Glomerular endothelial cell (primary cell): ENCODE measurements at places on chromosomes 4 and X.

DNA sequence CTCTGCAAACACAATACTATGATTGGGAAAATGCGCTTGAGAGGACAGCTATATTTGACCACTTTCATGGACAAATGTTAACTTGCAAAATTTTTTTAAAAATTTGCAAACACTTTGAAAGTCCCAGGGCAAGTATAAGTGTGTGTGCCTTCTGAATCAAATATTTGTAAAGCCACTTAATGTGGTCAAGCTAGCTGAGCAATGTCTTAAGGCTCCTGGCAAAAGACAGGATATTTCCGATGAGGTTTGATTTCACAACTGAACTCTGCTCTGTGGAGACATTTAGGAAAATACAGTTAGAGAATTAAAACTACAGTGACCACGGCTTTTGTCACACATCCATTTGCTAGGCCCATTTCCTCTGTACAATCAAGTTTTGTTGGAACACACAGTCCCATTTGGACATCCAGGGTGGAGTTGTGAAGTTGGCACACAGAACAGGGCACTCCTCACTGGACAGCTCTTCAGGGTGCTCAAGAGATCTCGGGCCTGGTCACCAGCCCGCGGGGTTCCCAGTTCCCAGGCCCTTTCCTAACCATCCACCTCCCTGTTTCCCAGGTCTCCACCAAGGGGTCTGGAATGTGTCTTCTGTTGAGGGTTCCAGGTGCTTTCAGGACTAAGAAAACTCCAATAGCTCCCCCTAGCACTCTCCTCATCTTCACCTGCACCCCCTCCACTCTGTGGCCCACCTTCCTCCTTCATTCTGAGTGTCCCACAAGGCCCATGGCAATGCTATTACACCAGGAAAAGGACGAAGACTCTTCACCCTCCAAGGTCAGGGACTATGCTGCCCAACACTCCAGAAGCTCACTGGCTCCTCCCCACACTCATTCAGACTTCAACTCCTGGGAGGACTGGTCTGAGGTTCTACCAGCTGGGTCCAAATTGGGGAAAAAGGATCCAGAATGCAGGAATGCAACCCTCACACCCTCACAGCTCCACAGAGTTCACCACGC is 41.9 kb downstream of the XAGE2 start:
- no peak for DNase-seq

DNA sequence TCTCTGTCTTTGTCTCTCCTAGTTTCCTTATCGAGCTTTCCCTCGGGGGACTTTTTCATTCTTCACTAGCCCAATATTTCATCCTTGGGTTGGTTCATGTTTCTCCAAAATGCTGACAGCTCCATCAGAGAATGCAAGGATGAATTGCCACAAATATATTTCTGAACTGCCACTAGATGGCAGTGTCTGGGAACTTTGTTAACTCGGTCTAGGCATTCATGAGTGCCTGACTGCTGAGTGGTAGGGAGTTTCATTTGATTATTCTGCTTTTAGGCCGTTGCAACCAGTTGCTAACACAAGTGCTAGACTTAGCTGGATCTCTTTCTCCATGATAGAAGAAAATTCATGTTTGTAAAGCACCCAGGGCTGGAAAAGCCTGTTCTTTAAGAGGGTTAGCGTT is 73.5 kb upstream of the RAP2C start:
- peak; percentile 18 for DNase-seq

- no peak for DNase-seq
Observed at GRCh38 chr4:56723659-56724230, 42.6 kb upstream of the HOPX start.

DNA sequence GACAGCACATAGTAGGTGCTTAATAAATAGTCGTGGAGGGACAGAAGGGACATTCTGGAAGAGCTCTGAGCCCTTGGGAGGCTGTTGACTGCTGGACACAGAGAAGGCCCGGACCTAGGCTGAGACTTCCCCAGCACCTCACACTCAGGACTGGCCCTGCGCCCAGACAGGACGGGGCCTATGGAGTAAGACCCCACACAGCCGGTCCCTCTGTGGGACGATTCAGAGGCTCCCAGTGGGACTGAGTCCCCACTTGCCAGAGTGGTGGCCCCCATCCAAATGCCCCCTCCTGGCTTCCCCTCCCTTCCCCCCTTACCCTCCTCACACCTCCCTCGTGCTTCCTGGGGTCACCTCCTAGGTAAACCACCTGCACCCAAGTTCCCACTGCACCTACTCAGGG is 8.9 kb downstream of the ABLIM2 start:
- no peak for DNase-seq

DNA sequence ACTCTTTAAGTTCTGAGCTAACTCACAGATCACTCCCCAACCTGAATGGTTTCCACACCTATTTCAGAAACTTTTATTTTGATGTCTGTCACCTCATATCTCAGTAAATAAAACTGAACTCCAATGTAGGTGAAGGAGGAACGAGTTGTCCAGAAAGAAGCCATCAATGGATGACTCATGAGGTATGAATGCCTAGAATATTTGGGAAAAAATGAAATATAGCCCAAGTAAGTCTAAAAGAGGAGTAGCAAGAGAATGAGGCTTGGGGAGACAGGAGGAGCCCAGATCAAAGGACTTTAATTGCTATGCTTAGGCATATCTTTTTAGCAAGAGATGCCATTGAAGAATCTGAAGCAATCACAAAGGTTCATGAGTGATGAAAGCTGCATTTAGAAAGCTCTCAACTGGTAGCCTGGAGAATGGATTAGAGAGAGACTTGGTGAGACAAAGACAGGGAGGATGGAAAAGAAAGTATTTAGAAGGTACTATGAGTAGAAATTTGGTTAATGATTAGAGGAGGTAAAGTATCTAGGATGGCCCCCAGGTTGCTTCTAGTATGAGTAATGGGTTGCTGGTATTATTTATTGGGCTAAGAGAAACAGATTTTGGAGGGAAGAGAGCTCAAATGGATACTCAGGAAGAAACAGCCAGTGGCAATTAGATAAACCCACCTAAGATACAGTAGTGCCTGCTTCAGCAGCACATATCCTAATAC is 39.4 kb downstream of the NOCT start:
- DNase-seq: no peak

DNA sequence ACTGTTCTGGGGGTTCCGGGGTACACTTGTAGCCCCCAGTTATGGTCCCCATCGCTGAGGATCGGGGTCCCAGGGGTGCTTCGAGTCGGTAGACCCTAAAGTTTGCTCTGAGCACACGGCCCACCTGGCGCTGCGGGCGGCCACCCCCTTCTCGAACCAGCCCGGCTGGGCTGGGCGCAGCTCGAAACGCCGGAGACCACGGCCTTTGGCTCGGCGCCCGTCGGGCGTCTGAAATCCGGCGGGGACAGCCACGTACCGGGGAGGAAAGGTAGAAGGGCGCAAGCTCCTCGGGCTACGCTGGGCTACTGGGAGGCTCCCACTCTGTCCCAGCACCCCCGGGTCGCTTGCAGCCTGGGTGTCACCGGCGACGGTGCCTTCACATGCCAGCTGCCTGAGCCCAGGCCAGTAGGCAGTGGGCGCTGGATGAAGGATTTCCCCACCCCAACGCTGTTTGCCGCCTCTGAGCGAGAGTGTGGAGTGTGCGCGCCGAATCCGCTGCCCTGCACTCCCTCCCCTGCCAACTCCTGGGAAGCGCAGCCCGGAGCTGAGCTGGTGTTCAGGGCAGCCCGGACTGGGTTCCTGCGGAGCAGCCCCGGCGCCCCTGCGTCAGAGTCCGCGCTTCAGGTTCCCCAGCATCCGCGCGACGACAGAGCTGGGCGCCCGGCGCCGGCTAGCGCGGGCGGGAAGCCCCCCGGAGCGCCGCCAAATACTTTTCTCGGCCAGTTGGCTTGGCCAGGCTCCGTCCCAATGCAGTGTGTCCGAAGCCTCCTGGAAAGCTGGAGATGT is 637 bp downstream of the MAMLD1 start:
- no peak for DNase-seq

GRCh38 chrX:69314436-69315348 is 149.4 kb upstream of the PJA1 start:
- DNase-seq: no peak

DNA sequence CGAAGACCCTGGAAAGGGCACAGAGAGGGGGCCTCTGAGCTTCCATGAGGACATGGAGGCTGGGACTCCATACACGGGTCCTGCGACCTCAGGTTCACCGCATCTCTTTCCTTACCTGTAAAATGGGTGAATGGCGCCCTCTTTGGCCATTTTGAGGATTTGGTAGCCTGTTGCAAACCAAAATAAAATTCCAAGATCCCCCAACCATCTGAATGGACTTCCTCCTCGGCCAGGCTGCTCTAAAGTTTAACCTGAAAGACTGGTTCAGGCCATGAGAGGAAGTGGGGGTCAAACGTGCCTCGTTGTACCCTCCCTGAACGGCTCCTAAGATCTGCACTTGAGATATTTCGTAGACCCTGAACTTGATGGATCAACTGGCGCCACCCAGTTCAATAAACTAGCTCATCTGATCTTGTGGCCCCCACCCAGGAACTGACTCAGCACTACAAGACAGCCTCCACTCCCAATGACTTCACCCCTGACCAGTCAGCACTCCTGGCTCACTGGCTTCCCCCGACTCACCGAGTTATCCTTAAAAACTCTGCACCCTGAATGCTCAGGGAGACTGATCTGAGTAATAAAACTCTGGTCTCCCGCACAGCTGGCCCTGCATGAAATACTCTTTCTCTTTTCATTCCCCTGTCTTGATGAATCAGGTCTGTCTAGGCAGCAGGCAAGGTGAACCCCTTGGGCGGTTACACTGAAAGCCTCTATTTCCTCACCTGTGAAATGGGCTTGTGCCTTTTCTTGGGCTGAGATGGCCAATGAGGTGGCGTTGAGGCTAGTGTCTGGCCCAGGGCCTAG is 32.9 kb upstream of the GPR78 start:
- no peak for DNase-seq

DNA sequence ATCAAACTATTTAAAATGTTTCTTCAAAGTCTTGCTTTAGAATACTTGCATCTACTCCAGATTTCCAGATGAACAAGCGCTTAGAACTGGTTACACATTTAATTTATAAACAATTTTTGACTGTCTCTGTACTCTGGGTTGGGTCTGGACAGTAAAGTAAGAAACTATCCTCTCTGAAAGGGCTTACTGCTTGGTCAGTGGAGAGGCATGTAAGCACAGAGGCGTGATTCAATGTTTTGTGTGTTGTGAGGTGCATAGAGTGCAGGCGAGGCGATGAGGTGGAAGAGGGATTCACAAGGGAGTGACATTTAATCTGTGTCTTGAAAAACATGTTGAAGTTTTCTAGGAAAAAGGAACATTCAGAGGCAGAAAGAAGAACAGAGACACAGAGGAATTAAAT is 231.4 kb downstream of the VEGFC start:
- DNase-seq: no peak

GRCh38 chr4:42904986-42905385 is 12.5 kb downstream of the GRXCR1 start:
- no peak for DNase-seq

- no peak for DNase-seq
Observed at GRCh38 chrX:43655151-43656004, 721 bp upstream of the MAOA start.

DNA sequence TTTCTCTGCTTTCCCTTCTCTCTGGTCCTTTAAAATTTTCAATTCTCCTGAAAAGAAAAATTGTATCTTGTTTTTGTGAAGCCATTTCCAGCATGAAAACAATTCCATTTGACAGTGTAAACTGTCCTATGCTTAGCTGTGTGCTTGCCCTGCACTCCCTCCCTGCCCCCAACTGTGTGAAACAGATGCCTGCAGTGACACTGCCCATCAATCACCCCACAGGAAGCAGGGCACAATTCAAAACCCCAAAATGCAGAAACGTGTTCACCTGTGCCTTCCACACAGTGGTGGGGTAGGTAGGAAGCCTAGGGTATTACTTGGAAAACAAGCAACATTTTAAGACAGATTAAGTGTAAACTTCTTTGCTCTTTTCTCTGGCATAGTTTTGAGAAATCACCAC is 6.2 kb upstream of the FHDC1 start:
- no peak for DNase-seq

GRCh38 chr4:109040441-109040840 is 262.0 kb downstream of the COL25A1 start:
- DNase-seq: no peak

DNA sequence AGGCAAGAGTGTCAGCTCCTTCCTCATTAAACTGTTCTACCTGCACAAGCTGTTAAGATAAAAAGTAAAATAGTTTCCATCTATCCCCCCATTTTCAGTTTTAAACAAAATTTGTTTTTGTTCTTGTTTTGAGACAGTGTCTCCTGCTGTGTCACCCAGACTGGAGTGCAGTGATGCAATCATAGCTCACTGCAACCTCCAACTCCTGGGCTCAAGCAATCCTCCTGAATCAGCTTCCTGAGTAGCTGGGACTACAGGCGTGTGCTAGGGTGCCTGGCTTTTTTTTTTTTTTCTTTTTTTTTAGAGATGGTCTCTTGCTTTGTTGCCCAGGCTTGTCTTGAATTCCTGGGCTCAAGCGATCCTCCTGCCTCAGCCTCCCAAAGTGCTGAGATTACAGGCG is 105.4 kb downstream of the HS6ST2 start:
- no peak for DNase-seq

DNA sequence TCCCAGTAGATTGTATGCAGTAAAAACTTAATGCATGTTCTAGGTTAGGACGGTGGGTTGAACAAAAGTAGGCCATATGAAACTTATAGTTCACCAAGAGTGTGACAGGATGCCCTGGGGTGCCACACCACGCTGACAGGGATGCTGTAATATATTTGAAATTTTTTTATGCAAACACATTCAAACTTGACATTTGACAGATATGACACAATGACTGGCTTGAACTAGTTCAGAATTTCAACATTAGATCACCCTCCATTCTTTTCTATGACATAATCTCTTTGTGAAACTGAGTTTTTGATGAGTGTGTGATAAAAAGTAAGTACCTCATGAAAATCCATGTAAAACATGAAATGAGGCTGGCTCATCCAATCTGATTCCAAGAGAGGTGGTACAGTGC is 198.4 kb downstream of the PALLD start:
- no peak for DNase-seq

DNA sequence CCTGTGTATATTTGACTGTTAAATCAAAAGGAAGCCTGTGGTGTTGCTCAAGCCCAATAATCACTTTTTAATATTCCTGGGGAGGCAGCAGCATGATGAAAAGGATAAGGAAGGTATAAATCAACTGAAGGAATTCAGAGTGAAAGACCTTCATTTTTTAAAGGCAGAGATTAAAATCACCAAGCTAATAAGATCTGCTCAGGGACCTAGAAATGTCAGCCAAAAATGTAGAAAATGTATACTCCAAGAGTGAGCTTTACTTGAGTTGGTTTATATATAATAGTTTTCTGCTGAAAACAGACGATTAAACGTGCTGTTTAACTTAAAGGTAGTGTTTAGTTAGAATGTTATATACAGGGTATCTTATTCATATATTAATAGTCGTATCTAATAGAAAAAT is 549.3 kb downstream of the IQCM start:
- no peak for DNase-seq

DNA sequence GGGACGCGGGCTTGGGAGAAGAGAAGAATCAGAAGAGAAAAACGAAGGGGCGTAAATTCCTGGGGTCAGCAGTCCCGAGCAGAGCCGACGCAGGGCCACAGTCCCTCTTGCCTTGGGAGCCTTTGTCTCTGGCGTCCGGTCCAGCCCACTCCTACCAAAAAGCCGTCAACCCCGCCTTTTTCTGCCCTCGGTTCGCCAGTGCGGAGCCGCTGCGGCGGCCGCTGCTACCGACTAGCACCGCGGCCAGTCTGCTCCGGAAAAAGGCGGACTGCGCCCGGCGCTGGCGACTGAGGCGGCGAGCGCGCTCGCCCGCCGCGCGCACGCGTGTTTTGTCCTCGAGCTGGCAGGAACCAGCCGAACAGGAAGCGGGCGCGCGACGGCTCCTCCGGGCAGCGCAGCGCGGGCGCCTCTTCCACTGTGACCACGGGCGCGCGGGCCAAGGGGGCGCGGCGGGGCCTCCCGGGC is 502 bp downstream of the HNRNPDL start:
- no peak for DNase-seq

GRCh38 chr4:186196063-186196462 is 4.7 kb downstream of the CYP4V2 start:
- DNase-seq: no peak
